Activated CD4-positive, alpha-beta memory T cell treated with anti-CD3 and anti-CD28 coated beads, Interleukin-2, amount 10 ng/mL, durations not matched to agents 7 days and 5 days (primary cell): ENCODE measurements at places on chromosomes 5 and 9. TPM values are rescaled to one million over a fixed set of nuclear protein-coding genes. Genes with fewer than 3 reads are reported as not detected.

DNA sequence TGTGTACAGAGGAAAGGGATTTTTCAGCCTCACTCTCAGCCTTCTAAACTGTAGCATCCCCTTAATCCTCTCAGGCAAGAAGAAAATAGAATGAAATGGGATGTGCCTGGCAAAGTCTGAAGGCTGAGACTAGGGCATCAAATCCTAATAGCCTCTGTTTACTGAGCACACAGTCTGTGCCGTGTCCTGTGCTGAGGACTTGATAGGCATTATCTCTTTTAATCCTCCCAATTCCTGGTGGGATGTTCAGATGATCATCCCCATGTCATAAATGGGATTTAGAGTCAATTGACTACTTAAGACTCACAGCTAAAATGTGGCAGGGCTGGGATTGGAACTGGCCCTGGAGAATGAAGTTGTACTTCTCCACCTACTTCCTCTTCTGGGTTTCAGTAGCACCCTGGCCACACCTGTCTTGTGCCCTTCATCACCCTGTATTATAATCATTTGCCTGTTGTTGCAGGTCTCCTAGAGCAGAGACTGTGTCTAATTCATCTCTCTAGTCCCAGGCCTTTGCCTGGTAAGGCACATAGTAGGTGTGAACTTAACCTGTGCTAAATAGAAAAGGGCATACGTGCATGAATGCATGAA is 81.0 kb downstream of the WWC1 start:
- H3K4me3 ChIP-seq, result no peak overlapping the region
- no peak for DNase-seq
- H3K36me3 ChIP-seq, result no peaks in the 10 kb centered on the region
- no peak overlapping the region for H3K27ac ChIP-seq

GRCh38 chr5:34499001-34499734 is 157.0 kb upstream of the RAI14 start:
- H3K27me3 ChIP-seq, result peaks cover 3% of the 10 kb centered on the region
- peak; percentile 24 for DNase-seq
- no peak overlapping the region for H3K4me3 ChIP-seq
- no peaks in the 10 kb centered on the region for H3K36me3 ChIP-seq

DNA sequence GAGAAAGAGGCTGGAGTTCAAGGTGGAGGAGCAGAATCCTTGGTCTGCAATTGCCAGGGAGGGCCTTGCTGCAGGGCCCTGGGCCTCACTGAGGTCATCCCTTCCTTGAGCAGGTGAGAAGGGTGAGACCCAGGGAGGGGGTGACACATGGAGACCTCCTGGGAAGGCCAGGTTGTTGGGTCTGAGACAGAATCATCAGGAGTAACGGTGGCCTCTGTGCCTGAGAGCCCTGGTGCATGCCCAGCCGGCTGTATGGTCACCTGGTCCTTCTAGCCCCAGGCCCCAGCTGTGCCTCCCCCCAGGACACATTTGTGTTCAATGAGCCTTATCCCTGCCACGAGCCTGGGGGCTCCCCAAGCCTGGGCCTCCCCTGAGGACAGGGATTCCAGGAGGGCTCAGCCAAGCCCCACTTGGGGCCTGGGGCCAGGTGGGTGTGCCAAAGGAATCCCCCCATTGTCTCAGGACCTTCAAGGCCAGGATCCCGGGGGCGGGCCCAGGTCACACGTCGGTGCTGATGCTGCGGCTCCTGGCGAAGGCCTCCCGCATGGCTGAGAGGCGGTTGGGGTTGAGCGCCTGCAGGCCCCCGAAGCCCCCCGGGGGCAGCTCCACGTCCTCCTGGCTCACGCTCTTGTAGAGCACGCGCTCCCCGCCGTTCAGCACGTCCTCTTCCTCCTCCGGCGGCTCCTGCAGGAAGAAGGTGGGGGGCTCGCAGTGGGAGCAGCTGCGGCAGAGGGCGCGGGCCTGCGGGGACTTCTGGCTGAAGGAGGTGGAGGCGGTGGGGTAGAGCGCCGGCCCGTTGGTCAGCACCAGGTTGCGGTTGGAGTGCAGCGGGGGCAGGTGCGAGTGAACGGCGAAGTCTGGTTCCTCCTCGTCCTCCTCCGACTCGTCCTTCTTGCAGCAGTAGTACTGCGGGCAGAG is 30.4 kb downstream of the FAM163B start:
- no peak overlapping the region for H3K27ac ChIP-seq
- no peak overlapping the region for H3K4me3 ChIP-seq
- H3K36me3 ChIP-seq, result no peaks in the 10 kb centered on the region
- no peak for DNase-seq
- no peaks in the 10 kb centered on the region for H3K4me1 ChIP-seq

DNA sequence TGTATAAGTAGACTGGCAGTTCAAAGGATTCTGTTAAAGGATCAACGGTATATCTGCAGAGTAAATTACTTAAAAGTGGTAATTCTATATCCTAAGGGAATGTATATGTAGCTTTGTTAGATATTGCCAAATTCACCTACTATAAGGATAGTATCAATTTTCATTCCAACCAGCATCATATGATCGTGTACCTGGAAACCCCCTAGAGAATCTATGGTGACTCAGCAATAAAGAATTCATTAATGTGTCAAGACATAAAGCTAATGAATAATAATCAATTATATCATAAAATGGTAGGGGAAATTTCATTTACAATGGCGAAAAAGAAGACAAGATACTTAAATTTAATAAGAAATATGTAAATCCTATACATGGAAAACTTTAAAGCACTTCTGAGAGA is 234.1 kb upstream of the ACTBL2 start:
- H3K4me3 ChIP-seq, result no peak overlapping the region
- H3K27me3 ChIP-seq, result no peaks in the 10 kb centered on the region
- no peaks in the 10 kb centered on the region for H3K36me3 ChIP-seq
- H3K27ac ChIP-seq, result no peak overlapping the region

Gene CD74
- 1,158 TPM for total RNA-seq
